ENCODE measurements at places on chromosomes 11 and 22.
A peak's percentile ranks its signal among the peaks of the same experiment; 100 is the strongest.

DNA sequence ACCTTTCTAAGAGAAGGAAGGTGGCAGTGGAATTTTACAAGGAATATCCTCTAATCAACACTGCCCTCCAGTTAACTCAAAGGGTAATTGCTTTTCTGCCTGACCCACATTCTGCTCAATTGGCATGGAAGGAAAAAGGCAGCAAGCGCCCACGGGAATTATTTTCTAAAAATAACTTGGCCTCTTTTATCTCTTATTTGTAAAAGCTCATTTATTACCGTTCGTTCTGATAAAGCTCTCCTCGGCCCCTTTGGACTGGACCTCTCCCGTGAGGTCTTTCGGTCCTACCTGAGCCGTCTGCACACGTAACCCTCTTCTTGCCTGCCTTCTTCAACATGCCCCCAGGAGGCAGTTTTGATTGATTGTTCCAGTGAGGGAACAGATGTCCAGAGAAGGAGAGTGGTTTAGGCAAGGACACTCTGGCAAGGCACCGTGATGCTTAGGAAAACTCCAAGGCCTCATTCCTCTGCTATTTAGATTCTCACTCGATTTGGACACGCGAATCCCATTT is 53.2 kb upstream of the CRTAM start:
- DNase-seq, result no peak

GRCh38 chr11:90587896-90588295 is 365.0 kb upstream of the CHORDC1 start:
- DNase-seq, result no peak

- no peak for DNase-seq
These were observed 33.7 kb upstream of the MPPED1 start for GRCh38 chr22:43377896-43378704.

DNA sequence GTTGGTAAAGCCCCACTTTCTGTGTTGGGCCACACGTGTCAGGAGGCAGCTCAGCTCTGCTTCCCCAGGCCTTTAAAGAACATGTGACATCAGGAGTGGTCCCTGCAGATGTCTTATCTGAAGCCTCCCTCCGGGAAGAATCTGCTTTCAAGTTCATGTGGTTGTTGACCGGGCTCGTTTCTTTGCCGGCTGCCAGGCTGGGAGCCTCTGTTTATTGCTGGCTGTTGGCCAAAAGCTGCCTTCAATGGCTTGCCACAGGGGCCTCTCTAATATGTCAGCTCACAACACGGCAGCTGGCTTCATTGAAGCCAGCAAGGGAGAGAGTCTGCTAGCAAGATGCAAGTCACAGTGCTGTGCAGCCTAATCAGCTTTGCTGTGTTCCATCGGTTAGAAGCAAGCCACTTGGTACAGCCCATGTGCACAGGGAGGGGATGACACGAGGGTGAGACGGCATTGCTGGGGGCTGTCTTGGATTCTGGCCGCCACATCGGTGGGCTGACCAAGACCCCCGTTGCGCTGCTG is 14.6 kb downstream of the MRGPRF start:
- no peak for DNase-seq

DNA sequence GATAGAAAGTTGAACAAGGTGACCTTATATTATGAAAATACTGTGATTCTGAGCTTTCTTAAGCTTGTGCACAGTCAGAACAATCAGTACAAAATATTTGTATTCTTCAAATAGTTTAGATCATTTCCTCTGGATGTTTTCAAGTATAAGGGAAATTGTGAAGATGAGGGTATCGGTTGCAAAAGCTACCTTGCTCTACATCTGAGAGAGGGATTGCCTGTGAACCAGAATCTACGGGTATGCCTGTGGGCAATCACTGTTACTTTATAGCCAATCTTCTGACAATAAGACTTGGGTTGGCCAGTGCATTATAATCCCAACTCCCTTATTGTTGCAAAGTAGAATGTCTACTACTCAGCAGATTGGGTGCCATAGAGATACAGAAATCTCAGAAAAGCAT is 90.5 kb downstream of the NTM start:
- DNase-seq, result no peak

GRCh38 chr22:36865346-36865745 is 4.5 kb downstream of the NCF4 start:
- DNase-seq, result no peak

DNA sequence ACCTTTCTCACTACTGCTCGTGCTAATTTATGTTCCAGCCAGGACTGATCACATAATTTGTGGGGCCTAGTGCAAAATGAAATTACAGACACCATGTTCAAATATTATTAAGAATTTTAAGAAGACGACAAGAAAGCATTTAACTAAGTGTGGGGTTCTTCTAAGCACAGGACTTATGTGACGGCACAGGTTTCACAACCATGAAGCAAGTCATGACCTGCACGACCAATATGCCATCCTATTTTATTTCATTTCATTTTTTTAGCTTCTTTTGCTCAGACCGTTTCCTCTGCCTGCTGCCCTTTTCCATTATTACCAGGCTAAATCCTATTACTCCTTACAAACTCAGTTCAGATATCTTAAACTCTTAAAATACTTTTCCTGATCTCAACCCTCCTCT is 462.5 kb downstream of the AASDHPPT start:
- no peak for DNase-seq

GRCh38 chr11:16857186-16857585 is 118.7 kb downstream of the C11orf58 start:
- DNase-seq, result no peak

- no peak for DNase-seq
These were observed 511.2 kb downstream of the BUD13 start for GRCh38 chr11:116261606-116262005.

DNA sequence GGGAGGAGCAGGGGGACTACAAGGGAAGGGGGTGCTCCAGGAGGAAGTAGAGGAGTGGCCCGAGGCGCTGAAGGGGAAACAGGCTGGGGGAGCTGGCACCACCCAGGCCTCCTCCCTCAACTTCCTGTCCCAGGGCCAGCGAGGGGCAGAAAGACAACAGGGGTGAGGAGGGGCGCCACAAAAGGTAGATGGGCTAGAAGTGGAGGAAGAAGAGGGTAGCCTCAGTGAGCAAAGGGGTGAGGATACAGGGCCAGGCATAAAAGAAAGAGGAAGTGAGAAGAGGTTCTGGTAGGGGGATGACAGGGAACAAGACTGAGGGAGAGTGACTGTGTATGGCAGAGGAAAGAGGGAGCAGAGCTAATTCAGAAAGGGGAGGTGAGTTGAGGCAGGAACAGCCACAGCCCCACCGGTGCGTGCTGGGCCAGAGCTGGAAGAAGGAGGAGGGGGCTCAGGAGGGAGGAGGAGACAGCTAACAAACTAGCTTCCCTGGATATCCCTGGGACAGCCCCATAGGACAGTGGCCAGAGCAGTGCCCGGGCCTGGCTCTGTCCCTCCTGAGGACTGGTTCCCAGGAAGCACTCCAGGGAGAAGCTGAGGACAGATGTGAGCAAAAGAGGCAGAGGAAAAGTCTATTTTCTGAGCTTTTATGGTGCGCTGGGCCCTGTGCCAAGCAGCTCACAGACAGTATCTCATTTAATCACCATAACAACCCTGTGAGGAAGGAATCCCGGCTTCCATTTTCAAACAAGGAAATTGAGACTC is 8.5 kb downstream of the DCHS1 start:
- peak; percentile 61 for DNase-seq

- no peak for DNase-seq
These were observed 9.1 kb downstream of the F2 start for GRCh38 chr11:46727952-46728658.

GRCh38 chr11:20760811-20761210 is 91.4 kb downstream of the NELL1 start:
- no peak for DNase-seq

DNA sequence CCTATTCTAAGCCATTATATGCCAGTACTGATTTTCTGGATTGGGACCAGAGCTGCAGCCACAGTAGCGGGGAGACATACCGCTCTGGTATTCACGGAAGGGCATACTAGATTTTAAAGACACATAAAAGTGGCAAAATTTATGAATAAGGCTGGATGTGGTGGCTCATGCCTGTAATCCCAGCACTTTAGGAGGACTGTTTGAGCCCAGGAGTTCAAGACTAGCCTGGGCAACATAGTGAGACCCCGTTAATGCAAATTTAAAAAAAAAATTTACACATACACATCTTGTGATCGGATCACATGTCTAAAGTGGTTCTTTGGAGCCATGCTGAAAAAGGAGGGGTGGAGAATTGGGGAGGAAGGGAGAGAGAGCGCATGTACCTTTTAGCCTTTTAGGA is 9.0 kb downstream of the RPL27A start:
- DNase-seq, result no peak

All from Karpas-422 (cell line).